ENCODE measurements at places on chromosomes 2 and 18.
A peak's percentile ranks its signal among the peaks of the same experiment; 100 is the strongest.

GRCh38 chr18:13614641-13615288 lies 111.6 kb downstream of the FAM210A start:
- DNase-seq = peak; percentile 41

GRCh38 chr18:57976230-57976773 lies 67.7 kb upstream of the NEDD4L start:
- no peak for DNase-seq

DNA sequence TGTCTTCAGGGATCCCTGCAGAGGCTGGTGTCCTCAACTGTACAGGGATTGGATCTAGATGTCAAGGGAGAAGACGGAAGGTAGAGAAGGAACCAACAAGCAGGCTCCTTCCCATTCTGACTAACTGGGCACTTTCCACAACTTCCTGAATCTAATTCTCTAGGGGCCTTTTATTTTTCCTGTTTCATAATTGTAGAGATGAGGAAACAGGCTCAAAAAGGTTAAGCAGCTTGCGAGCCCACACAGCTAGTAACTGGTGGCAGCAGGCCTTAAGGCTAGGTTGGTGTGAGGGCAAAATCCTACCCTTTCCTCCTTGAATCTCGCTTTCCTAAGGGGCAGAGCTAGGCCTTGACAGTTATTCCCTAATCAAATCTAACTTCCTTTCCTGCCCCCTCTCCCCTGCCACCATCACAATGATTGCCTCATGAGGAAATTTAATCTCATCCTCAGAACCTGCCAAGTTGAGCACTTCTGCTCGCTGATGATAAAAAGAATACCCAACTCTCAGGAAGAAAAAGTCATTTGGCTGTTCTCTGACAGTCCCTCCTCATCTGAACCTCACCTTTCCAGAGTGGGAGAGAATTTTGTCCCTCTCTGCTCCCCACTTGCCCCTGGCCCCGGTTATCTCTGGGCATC lies 35.7 kb upstream of the POLE4 start:
- DNase-seq = no peak

GRCh38 chr2:105540642-105541041 lies 141.8 kb upstream of the FHL2 start:
- no peak for DNase-seq

- peak; percentile 95 for DNase-seq
Observed at GRCh38 chr2:37635504-37636380, 35.7 kb downstream of the CDC42EP3 start.

DNA sequence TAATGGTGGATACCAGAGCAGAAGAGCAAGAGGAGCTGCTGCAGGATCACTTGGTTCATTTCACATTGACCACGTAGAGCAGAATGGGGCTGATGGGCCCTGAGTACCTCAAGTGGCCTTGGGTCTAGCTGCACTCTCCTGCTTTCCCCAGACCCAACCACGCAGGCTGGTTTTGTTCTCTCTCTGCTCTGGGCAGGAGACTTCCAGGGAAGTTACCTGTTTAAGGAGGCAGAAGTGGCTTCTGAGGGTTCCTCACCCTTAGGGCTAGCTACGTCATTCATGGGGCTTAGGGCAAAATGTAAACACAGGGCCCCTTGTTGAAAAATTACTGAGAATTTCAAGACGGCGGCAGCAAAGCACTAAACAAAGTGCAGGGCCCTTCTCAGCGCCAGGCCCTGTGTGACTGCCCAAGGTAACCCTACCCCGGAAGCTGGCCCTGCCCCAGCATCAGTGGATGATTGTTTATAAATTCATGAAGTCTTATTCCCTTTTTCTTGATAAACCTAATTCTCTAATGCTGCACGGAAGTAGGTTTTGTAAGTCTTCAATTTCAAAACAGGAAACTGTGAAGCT lies 75.9 kb downstream of the TMEM182 start:
- DNase-seq = no peak

DNA sequence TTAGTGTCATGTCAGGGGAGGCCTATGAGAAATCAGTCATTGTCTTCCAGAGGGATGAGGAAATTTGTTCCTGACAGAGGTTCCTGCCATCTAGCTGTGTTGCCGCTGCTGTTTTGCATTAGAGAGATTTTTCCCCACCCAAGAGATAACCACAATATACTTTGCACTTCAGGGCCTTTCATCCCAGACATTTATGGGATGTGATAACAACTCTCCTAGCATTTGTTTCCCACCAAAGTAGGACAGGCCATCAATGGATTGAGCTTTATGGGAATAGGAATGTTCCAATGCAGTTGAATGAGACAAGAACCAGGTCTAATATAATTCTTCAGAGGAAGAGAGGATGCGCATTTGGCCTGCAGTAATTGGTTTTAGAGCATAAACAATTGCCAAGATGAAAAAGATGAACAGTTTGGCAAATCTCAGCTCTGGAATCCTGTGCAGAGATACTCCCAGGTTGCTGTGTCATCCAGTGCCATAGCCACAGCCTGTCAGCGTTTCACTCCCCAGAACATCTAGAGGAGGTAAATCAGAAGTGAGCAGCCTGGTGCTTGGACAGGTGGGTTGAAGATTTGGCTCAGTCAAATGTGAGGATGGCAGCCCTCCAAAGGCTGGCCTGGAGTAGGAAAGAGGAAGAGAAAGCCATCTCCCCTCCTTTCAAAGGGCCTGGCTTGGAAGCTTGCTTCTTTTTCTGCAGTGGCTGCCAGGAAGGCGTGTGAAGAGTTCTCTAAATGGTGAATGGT lies 93.7 kb upstream of the SETBP1 start:
- DNase-seq = no peak

- DNase-seq = no peak
Observed at GRCh38 chr18:59610546-59611140, 86.6 kb downstream of the CCBE1 start.

DNA sequence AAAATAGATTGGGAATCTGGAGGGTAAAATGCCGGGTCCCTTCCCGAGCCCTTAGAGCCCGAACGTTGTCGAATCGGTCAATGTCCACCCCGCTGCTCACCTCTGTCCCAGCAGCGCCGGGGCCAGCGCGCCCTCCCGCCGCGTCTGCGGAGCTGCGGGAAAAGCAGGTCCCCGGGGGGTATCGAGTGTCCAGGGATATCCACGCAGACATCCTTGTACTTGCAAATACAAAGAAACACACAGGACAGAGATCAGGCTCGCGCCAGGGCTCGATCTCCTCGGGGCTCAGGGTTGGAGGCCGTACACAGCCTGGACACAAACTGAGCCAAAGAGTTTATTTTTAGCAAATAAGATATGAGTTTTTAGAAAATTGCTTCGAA lies 2.3 kb upstream of the GATA6 start:
- no peak for DNase-seq

DNA sequence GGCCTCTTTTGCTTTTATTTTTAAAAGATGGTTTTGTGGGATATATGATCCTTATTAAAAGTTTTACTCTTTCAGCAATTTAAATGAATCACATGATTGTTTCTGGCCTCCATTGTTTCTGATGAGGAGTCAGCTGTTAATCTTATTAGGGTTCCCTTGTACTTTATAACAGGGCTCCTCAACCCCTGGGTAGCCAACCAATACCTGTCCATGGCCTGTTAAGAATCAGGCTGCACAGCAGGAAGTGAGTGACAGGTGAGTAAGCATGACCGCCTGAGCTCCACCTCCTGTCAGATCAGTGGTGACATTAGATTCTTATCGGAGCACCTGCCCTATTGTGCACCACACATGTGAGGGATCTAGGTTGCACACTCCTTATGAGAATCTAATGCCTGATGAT lies 45.1 kb upstream of the FAM98A start:
- no peak for DNase-seq

- DNase-seq = no peak
Observed at GRCh38 chr2:149002378-149002890, 36.1 kb upstream of the LYPD6B start.

DNA sequence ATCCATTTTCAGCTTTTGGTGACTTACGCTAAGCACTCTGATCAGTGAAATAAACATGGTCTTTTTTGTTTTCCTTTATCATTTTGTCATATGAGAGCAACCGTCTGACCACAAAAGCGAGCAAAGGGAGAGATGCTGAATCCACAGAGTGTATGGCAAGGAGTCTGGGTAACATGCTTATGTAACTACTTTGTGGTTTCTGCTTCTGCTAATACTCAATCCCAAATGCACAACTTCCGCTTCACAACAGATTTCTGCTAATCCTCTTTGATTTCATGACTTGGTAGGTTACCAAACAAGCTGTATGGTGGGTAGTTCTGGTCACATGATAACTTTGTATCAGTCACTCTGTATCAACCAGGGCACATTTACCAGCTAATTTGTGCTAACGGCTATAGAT lies 908.4 kb upstream of the CRIM1 start:
- DNase-seq = no peak

DNA sequence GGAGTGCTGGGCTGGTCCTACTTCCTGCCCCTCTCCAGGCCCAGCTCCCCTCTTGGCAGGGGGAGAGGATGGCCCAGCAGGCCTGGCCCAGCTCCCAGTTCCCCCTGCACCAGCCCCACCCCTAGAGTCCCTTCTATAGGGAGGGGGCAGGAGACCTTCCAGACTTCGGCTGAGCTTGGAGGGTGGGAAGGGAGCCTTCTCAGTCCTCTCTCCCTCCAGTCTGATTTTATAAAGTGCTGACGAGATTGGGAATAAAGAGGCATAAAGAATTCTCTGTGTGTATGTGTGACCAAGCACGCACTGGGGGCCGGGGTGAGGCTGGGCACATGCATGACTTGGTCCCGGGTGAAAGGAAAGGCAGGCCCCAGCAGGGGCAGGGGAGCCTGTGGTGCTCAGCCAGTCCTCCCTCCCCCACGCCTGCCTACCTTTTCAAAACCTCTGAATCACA lies 5.1 kb downstream of the CHPF start:
- DNase-seq = no peak
